ENCODE measurements at places on chromosomes 3 and 15. TPM values are rescaled to one million over a fixed set of nuclear protein-coding genes. Genes with fewer than 3 reads are reported as not detected.

DNA sequence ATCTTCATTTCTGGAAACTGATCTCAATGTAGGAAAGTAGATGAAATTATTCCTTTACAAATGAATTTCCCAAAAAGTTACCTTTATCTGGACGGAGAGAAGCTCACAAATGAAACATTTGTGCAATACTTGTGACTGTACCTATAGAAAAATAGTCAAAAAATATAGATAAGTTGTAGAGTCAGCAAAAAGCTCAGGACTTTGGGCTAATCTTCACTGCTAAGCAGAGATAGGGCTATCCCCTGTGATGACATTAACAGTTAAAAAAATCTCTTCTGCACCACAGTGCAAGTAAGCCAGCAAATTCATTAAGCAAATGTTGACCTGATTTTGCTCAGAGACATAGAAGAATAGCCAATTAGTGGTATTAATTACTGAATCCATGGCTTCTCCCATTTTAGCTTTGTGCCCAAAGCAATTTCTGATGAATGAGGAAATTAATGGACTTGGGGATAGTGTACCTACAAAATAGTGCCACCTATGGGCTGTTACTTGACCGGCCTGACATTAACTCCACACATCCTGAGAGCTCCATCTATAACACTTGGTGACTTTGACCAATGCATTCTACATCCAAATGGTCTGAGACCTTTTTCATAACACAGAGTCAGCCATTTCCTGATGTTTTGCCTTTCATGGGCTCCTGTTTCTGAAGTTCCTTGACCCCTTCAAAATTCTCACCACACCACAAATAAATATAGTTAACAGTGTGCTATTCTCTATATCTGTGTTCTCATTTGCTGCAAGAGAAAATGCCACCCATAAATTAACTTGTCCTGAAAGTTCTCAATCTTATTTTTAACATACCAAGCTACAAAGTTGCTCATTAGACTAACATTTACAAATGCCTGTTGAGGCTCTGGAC lies 105.0 kb downstream of the SSR3 start:
- DNase-seq, result no peak
- no peaks in the 10 kb centered on the region for H3K27me3 ChIP-seq
- H3K4me3 ChIP-seq, result no peak overlapping the region
- H3K36me3 ChIP-seq, result no peaks in the 10 kb centered on the region
- no peaks in the 10 kb centered on the region for H3K4me1 ChIP-seq

GRCh38 chr3:43248185-43248583 lies 38.2 kb upstream of the SNRK start:
- no peak overlapping the region for H3K27ac ChIP-seq
- no peaks in the 10 kb centered on the region for H3K27me3 ChIP-seq
- DNase-seq, result no peak
- H3K4me1 ChIP-seq, result peaks cover 8% of the 10 kb centered on the region
- no peak overlapping the region for H3K4me3 ChIP-seq

GRCh38 chr15:57452090-57452754 lies 75.9 kb downstream of the CGNL1 start:
- peaks cover 68% of the 10 kb centered on the region for H3K36me3 ChIP-seq
- H3K4me3 ChIP-seq, result no peak overlapping the region
- DNase-seq, result no peak
- no peaks in the 10 kb centered on the region for H3K4me1 ChIP-seq

- no peaks in the 10 kb centered on the region for H3K4me1 ChIP-seq
- no peaks in the 10 kb centered on the region for H3K27me3 ChIP-seq
- H3K4me3 ChIP-seq, result no peak overlapping the region
- no peaks in the 10 kb centered on the region for H3K36me3 ChIP-seq
- H3K27ac ChIP-seq, result no peak overlapping the region
These were observed 47.4 kb downstream of the FSIP1 start for GRCh38 chr15:39735120-39735717.

GRCh38 chr3:98743071-98743470 lies 20.1 kb upstream of the ST3GAL6 start:
- no peak overlapping the region for H3K27ac ChIP-seq
- no peaks in the 10 kb centered on the region for H3K27me3 ChIP-seq

DNA sequence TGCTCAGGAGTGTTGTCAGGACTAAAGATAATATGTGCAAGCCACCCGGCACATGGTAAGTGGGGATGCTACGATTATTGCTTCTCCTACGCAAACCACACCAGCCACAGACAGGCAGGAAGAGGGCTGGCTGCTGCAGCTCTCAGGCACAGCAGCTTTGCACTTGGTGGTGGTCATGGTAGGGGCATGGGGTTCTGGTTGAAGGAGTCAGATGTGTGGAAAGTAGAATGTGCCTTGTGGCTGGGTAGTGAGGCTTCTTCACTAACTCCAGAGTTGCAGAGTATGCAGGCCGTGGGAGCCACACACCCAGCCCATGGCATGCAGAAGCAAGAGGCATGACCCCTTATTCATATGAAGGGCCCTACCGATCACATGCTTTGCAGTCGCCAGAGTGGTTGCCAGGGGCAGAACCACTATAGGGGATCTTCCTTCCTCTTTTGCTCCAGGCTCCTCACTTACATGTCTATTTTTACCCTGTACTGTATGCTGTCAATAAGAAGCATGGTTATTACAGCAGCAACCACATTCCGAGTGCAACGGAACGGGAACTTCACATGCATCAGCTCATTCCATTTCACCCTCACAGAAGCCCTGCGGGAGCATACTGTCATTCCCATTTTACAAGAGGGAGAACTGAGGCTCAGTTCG lies 59.2 kb upstream of the HERC1 start:
- no peak for DNase-seq
- peaks cover 8% of the 10 kb centered on the region for H3K4me1 ChIP-seq
- H3K4me3 ChIP-seq, result no peak overlapping the region
- no peaks in the 10 kb centered on the region for H3K36me3 ChIP-seq

DNA sequence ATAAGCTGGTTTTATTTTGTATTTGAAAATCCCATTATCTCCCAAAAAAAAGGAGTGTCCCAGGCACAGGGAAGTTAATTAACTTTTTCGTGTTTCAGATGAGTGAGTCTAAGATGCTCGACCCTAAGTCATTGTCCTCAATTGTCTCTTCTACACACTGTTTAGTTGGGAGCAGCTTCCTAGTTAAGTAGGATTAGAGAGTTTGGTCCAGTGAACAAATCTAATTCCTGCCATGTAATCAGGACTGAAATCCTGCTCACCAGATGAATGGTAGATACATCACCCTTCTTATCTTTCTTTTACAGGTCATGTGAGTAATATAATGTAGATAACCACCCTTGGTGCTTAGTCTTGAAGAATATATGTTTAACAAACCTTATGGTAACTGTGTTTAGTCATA lies 228.9 kb upstream of the MANF start:
- peaks cover 4% of the 10 kb centered on the region for H3K36me3 ChIP-seq
- no peaks in the 10 kb centered on the region for H3K27me3 ChIP-seq
- no peaks in the 10 kb centered on the region for H3K4me1 ChIP-seq
- H3K27ac ChIP-seq, result no peak overlapping the region
- no peak for DNase-seq
- H3K4me3 ChIP-seq, result no peak overlapping the region

- H3K4me3 ChIP-seq, result no peak overlapping the region
- H3K27ac ChIP-seq, result no peak overlapping the region
- H3K27me3 ChIP-seq, result no peaks in the 10 kb centered on the region
- no peaks in the 10 kb centered on the region for H3K4me1 ChIP-seq
- no peak for DNase-seq
These were observed 12.2 kb downstream of the LSG1 start for GRCh38 chr3:194659778-194660177.

- no peaks in the 10 kb centered on the region for H3K4me1 ChIP-seq
- no peak for DNase-seq
- H3K36me3 ChIP-seq, result no peaks in the 10 kb centered on the region
- no peak overlapping the region for H3K27ac ChIP-seq
- no peaks in the 10 kb centered on the region for H3K27me3 ChIP-seq
These were observed 164.3 kb downstream of the ECT2 start for GRCh38 chr3:172914854-172915253.

- no peaks in the 10 kb centered on the region for H3K4me1 ChIP-seq
- no peak overlapping the region for H3K27ac ChIP-seq
- H3K36me3 ChIP-seq, result no peaks in the 10 kb centered on the region
These were observed 207.0 kb upstream of the DCBLD2 start for GRCh38 chr3:99108508-99108907.

DNA sequence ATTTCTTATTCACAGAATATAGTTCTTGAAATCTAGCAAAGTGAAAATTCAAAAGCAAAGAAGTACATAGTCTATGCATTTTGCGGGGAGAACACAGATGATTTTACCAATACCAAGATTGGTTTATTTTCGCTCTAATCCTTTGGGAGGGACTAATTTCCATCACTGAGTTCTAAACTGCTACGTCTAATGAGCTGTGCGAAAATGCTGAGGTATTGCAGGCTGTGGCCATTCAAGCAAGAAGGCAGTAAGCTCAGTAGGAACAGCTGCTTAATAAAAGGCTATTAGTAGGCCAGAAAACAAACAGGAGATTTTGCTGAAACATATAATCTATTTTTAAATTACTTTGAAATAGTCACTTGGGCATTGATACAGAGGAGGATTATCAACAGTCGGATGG lies 379.0 kb downstream of the CNTN4 start:
- no peaks in the 10 kb centered on the region for H3K4me1 ChIP-seq
- no peak for DNase-seq
- H3K27me3 ChIP-seq, result peaks cover 1% of the 10 kb centered on the region
- no peak overlapping the region for H3K27ac ChIP-seq
- no peak overlapping the region for H3K4me3 ChIP-seq
- H3K36me3 ChIP-seq, result no peaks in the 10 kb centered on the region

DNA sequence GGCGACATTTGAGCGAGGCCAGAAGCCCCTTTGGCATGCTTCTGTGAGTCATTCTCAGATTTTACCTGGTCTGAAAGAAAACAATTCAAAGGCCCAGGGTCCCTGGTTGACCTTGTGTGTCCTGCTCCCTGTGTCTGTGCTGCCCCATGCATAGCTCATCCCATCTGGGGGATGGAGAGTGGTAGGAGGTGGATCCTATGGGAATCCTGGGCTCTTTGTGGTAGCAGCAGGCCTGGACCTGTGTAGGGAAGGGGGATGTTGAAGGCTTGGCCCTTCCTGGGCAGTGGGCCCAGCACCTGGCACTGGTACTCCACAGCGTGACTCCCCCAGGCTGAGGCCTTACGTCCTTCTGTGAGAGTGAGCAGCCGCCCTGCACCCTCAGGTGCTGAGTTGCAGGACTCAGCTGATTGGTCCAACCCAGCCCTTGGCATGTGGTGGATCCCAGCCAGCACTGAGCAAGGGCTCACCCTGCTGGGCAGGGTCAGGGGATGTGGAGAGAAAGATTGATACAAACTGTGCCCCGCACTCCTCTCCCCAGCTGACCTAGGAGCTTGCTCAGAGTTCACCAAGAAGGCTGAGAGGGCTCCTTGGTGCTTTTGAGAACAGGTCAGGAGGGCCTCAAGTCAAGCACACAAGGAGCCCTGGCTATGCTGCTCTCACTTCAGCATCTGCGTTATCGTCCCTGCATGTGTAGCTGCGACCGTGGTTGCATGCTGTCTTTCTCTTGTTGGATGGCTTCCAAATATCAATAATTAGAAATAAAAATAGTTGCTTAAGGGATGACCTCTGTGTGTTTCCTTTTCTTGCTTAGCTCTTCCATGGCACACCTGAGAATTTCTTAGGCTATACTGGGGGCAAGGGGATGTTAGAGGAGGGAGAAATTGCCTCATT lies 21.4 kb upstream of the JMJD7 start:
- no peak overlapping the region for H3K27ac ChIP-seq
- H3K4me1 ChIP-seq, result peaks cover 2% of the 10 kb centered on the region
- H3K27me3 ChIP-seq, result no peaks in the 10 kb centered on the region
- no peak overlapping the region for H3K4me3 ChIP-seq
- DNase-seq, result peak; percentile 59

- no peaks in the 10 kb centered on the region for H3K4me1 ChIP-seq
- no peak overlapping the region for H3K4me3 ChIP-seq
- no peaks in the 10 kb centered on the region for H3K27me3 ChIP-seq
- DNase-seq, result no peak
- no peak overlapping the region for H3K27ac ChIP-seq
These were observed 996.0 kb downstream of the OTOL1 start for GRCh38 chr3:162492446-162493081.

- H3K27ac ChIP-seq, result no peak overlapping the region
- no peaks in the 10 kb centered on the region for H3K27me3 ChIP-seq
- H3K4me1 ChIP-seq, result no peaks in the 10 kb centered on the region
- no peak for DNase-seq
- no peak overlapping the region for H3K4me3 ChIP-seq
- no peaks in the 10 kb centered on the region for H3K36me3 ChIP-seq
These were observed 1064.5 kb downstream of the ZPLD1 start for GRCh38 chr3:103499132-103499900.

DNA sequence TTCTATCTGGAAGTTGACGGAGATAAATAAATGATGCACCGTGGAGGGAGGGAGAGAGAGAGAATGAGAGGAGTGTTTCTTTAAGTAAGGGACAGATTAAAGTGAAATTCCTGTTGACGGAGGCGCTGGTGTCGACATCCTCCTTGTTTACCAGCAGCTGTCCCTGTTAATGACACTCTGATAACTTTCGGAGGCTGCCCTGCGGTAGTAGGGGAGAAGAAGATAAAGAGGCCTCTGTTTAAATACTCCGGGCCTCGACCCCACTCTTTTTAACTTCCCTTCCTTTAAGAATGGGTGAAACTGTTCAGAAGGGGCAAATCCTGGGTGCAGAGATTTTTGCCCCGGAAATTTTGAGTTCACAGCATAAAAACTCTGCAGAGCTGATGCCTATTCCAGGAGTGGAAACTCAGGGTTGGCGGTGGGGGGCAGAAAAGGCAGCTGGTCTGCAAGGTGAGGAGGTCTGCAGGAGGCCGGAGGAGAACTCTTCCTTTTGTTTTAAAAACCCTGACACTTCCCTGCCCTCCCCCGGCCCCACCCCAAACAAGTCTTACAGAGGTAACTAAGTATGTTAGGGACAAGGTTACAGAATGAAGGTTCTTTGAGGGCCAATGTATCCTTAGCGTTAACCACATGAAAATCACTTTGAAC lies 276.6 kb upstream of the NR2F2 start:
- H3K4me1 ChIP-seq, result peaks cover 5% of the 10 kb centered on the region
- no peak for DNase-seq
- H3K27ac ChIP-seq, result no peak overlapping the region
- peak overlapping the region; percentile 11 for H3K4me3 ChIP-seq
- peaks cover 51% of the 10 kb centered on the region for H3K27me3 ChIP-seq

- H3K4me3 ChIP-seq, result peak overlapping the region; percentile 71
- H3K36me3 ChIP-seq, result no peaks in the 10 kb centered on the region
- no peaks in the 10 kb centered on the region for H3K4me1 ChIP-seq
- no peaks in the 10 kb centered on the region for H3K27me3 ChIP-seq
- no peak for DNase-seq
- H3K27ac ChIP-seq, result peak overlapping the region; percentile 13
These were observed 72.0 kb upstream of the MAP4 start for GRCh38 chr3:48088056-48088748.

CCDC54 gene
- polyA plus RNA-seq, result not detected

HESX1 gene
- polyA plus RNA-seq, result 7.1 TPM

UBE2Q2 gene
- 10.1 TPM for polyA plus RNA-seq

RBM6 gene
- polyA plus RNA-seq, result 21.4 TPM

CFAP161 gene
- 0.05 TPM for polyA plus RNA-seq

ESYT3 gene
- 4.4 TPM for polyA plus RNA-seq

SCG3 gene
- 2.3 TPM for polyA plus RNA-seq

TPRA1 gene
- 40.4 TPM for polyA plus RNA-seq

CPLX3 gene
- 0.27 TPM for polyA plus RNA-seq

CCDC39 gene
- 0.12 TPM for polyA plus RNA-seq

MB21D2 gene
- 10.1 TPM for polyA plus RNA-seq

STRC gene
- polyA plus RNA-seq, result 0.57 TPM

XCR1 gene
- polyA plus RNA-seq, result 0.19 TPM
